CD4-positive, alpha-beta memory T cell (primary cell): ENCODE measurements at places on chromosomes 1 and 21.

- no peak for DNase-seq
Measured at GRCh38 chr1:171127501-171127900, 36.8 kb downstream of the FMO3 start.

DNA sequence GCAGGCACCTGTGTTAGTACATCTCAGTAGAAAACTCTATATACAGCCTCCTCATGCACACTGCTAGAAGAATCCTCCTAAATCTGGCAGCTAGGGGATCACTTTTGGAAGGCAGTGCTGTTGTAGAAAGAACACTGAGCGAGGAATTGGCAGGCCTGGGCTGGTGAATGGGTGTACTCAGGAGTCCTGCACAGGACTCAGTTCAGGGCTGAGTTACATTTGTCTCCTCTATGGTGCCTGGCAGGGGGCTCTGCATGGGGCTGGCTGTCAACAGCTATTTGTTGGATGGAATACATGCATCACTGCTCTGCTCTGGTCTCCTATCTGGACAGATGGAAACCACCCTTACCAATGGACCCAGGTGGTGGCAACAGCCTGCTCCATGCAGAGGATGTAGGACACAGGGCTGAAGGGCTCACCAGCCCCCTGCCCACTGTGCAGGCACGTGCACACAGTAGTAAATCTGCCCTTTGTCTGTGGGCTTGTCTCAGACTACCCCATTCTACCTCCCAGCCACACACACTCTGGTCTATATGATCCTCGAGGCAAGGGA is 74.2 kb downstream of the LRIG2 start:
- no peak for DNase-seq

GRCh38 chr1:110647254-110647891 is 27.4 kb downstream of the KCNA3 start:
- peak; percentile 61 for DNase-seq

DNA sequence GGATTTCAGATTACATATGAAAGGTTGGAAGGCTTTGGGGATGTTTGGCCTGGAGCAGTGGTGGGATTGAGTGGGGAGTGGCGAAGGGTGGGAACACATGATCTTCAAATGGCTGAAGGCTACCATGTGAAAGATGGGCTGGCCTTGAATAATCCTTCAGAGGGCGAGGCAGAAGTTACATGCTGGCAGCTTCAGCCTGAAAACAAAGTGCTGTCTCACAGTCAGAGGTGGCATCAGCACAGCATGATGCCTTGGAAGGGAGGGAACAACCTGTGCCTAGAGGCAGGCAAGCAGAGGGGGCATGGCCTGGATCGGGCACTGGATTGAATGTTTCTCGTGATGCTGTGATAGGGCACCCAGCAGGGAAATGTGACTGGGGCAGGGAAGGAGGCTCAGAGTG is 130.8 kb downstream of the BEND5 start:
- DNase-seq: no peak

DNA sequence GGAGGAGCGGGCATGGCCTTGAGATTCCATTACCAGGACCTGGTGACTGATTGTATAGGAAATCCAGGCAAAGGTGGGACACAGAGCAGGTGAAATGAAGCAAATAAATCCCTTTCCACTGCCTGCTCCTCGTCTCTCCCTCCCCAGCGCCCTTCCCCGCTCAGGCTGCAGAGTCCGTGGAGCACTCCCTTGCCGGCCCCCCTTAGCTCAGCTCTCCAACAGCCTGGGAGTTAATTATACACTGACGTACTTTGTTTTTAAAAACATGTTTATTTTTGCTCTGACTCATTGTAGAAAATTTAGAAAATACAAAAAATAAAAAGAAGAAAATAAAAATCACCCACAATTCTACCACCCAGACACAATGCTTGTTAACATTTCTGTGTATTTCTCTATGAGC is 61.7 kb downstream of the LGR6 start:
- no peak for DNase-seq

GRCh38 chr1:41322101-41322661 is 39.1 kb upstream of the FOXO6 start:
- no peak for DNase-seq

GRCh38 chr1:97277891-97278654 is 556.5 kb downstream of the PTBP2 start:
- DNase-seq: no peak

- no peak for DNase-seq
Measured at GRCh38 chr1:79198832-79199231, 192.3 kb upstream of the ADGRL4 start.

DNA sequence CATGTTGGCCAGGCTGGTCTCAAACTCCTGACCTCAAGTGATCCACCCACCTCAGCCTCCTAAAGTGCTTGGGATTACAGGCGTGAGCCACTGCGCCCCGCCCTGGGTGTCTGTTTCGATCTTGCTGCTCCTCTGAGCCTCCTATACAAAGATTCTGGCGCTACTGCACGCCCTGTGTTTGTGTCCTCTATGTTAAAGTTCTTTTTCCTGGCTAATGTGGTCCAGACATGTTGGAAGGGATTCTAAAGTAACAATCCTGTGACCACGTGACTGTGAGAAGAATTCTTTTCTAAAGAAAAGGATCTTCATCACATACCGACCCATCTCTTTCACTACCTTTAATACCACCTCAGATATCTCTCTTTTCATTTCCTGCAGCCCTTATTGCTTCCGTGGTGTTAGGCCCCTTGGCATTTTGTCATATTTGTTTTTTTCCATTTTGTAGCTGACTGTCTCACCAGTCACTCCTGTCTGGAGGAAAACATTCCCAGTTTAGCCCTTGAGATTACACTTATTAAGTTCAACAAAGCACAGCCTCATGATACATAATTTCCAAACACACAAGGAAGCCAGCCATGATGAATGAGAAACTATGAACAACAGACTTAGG is 27.2 kb upstream of the ENO1 start:
- DNase-seq: no peak

- DNase-seq: no peak
Measured at GRCh38 chr1:169109561-169110134, 3.2 kb downstream of the ATP1B1 start.

DNA sequence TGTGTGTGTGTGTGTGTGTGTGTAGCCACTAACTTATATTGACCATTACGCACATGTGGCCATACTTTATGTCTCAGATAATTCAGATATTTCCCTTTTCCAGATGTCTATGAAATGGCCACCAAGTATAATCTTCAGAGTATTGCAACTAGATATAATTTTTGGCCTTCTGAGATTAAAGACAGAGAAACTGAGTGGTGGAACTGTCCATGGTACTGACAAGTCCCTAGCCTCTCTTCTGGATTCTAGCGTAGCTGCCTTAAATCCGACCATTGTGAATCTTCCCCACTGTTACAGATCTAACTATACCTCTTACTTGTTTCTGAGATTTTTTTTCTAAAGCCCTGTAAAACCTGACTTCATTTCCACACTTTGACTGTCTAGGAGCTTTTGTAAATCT is 100.0 kb upstream of the SERTAD4 start:
- no peak for DNase-seq

- DNase-seq: peak; percentile 27
Measured at GRCh38 chr1:12616709-12617373, 1.2 kb downstream of the DHRS3 start.

DNA sequence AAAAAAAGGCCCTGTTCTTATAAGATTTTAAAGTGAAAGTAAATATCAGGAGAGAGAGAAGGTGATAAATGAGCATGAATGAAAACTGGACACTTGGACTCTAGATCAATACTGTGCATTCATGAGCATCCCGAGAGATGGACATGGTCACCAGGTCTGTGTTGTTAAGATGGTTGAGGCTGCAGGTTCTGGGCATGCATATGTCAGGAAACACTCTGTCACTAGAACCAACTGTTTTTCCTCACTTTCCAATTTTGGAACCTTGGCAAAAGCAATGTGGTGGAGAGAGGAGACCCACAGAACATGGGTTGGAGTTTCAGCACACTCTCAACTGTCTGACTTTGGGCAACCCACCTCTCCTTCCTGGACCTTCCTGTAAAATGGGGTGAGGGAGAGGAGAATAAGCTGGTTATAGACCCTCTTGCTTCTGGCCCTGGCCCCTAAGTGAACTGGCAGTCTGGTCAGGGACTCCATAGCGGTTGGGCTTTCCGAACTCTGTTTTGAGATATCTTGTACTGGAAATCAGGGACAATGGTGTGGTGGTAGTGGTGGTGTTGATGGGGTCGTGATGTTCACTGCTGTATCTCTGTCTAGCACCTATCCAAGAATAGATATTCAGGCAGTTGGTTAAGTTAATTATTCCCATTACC is 4.2 kb downstream of the MAN1C1 start:
- no peak for DNase-seq

- DNase-seq: no peak
Measured at GRCh38 chr1:45843474-45843905, 40.1 kb downstream of the MAST2 start.

GRCh38 chr1:22275626-22276395 is 132.9 kb upstream of the WNT4 start:
- no peak for DNase-seq

DNA sequence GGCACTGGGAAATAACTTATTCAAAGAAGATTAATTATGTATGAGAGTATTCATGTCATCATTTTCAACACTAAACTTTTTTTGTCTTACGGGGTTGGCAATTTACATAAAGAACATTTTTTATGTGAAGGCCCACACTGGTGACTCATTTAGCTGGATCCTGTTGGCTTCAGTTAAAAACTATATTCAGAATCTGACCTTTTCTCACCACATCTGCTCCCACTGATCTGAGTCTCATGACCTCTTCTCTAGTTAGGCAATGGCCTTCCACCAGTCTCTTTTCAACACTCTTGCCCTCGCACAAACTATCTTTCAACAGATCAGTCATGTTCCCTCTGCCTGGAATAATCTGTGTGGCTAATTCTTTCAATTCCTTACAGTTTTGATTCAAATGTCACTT is 53.4 kb downstream of the TMPRSS15 start:
- DNase-seq: no peak

GRCh38 chr1:46043458-46044017 is 88.9 kb downstream of the PIK3R3 start:
- no peak for DNase-seq
